ENCODE measurements at places on chromosomes 16 and 17. TPM values are rescaled to one million over a fixed set of nuclear protein-coding genes. Genes with fewer than 3 reads are reported as not detected.

GRCh38 chr16:4814046-4814445, 11.6 kb upstream of the ROGDI start:
- DNase-seq = no peak

DNA sequence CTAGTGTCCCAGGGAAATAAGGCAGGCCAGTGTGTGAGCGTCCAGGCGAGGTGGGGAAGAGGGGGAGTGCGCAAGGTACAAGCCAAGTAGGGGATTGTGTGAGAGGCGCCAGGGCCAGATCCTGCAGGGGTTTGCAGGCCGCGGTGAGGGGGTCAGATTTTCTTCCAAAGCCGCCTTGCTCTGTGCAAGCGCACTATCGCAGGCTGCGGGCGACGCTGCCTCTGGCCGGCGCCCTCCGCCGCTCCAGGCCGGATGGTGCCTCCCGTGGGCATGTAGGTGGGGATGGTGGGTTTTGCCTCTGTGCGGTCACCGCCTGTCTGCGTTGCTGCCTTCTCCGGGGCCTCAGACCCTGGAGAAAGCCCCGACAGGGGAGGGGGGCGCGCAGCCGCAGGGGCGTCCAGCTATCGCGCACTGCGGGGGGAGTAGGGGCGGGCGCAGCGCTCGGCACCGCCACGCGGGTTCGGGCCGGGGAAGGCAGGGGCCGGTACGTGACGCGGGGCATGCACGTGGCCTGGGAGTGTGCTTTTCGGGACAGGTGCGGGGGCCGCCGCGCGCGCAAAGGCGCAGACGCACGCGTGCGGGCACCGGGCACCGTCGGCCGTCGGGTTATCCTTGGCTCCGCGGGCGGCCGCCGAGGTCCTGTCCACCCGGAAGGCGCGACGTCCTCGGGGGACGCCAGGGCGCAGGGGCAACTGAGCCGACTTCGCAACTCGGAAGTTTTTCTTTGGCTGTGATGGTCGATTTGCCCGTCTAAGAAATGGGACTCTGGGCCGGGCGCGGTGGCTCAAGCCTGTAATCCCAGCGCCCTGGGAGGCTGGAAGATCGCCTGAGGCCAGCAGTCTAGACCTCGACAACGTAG, 1.1 kb upstream of the HAPSTR1 start:
- no peak for DNase-seq

The TNK1 gene
- 10.1 TPM for total RNA-seq

GRCh38 chr16:74813109-74813641, 38.6 kb upstream of the FA2H start:
- no peak for DNase-seq

DNA sequence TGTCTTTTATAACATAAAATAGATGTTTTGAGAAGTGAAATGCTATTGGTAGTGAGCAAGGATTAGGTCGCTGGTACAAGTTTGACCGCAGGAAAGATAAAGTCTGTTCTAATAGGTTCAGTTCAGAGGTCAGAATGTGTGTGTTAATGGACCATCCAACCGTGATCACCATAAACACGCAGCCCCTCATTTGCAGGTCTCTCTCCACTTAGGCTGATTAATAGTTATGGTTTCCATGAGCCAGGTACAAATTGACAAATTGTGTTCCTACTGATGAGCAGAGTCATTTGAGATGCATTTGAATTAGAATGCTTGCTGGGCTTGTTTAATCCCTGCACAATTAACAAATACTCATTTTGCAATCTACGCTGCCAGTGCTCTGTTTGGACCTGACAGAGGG, 318.1 kb upstream of the GOT2 start:
- DNase-seq = no peak

- DNase-seq = no peak
These were observed 10.8 kb downstream of the SMTNL2 start for GRCh38 chr17:4594931-4595684.

- no peak for DNase-seq
These were observed 12.1 kb upstream of the C16orf74 start for GRCh38 chr16:85762970-85763369.

DNA sequence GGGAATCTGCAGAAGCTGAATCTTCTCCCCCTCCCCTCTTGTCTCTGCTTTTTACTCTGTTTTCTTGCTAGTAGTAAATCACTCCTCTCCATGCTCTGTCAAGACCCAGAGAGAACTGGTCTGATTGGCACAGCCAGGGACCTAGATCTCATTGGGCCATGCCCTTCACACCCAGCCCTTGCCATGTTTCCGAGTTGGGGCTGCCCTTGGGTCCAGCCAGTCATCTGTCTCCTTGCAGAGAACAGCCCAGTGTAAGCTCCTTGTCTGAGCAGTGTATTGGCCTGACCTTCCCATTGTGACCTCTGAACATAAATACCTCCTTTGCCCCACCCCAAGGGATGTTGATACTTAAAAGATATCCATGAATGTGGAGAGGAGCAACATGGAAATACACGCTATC, 3.9 kb downstream of the MMP15 start:
- no peak for DNase-seq

The HP gene
- 4.7 TPM for total RNA-seq

- no peak for DNase-seq
These were observed 11.5 kb downstream of the CCL16 start for GRCh38 chr17:35969558-35970380.

DNA sequence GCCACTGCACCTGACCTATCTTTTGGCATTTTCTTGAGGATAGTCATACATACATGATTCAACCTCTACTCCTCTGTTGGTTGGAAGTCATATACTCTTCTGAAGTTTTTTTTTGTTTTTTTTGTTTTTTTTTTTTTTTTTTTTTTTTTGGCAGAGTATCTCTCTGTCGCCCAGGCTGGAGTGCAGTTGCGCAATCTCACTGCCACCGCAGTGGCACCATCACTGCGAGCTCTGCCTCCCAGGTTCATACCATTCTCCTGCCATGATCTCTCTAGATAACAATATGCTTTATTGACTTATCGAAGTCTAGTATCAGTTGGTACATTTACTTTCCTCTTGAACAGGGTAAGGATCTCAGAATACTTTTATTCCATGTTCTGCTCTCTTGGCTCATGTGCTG, 224.2 kb upstream of the WSCD1 start:
- no peak for DNase-seq

- no peak for DNase-seq
These were observed 32.0 kb upstream of the PLLP start for GRCh38 chr16:57316390-57317017.

The CLDN6 gene
- not detected for total RNA-seq

GRCh38 chr16:2205967-2206313, 686 bp downstream of the MLST8 start:
- no peak for DNase-seq

The EPOP gene
- total RNA-seq = 0.98 TPM

The WDR90 gene
- total RNA-seq = 34.9 TPM

- DNase-seq = no peak
These were observed 59.9 kb upstream of the CRISPLD2 start for GRCh38 chr16:84759906-84760305.

DNA sequence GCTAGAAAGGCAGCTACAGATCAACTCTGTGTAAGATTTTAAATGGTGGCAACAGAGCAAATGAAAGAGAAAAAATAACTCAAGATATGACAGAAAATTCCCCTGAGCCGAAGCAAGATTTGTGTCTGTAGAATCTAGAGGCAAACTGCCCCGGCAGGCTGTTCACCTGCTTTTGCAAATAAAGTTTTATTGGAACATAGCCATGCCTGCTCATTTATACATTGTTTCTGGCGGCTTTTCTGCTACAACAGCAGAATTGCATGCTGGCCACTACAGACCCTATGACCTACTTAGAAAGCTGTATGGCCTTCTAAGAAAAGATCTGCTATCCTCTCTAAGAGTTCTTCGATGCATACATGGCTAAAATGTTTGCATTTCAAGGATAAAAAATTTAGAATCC, 119.5 kb downstream of the SALL1 start:
- DNase-seq = no peak

The IL17C gene
- total RNA-seq = not detected

DNA sequence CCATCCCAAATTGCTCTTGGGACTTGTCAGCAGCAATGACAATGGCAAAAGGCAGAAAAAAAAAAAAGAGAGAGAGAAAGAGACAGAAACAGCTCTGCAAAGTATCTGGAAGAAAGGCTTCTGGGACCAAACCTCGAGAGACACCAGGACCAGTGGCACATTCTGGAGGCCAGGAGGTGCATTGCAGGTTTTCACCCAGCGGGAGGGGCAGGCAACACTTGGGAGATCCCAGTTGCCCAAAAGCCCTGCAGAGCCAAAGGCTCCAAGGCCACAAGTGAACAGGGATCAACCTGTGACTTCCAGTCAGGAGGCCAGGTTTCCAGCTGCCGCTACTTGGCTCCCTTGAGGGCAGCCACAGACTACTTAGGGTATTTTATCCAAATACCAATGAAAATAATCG, 110.8 kb upstream of the CDH5 start:
- DNase-seq = no peak

DNA sequence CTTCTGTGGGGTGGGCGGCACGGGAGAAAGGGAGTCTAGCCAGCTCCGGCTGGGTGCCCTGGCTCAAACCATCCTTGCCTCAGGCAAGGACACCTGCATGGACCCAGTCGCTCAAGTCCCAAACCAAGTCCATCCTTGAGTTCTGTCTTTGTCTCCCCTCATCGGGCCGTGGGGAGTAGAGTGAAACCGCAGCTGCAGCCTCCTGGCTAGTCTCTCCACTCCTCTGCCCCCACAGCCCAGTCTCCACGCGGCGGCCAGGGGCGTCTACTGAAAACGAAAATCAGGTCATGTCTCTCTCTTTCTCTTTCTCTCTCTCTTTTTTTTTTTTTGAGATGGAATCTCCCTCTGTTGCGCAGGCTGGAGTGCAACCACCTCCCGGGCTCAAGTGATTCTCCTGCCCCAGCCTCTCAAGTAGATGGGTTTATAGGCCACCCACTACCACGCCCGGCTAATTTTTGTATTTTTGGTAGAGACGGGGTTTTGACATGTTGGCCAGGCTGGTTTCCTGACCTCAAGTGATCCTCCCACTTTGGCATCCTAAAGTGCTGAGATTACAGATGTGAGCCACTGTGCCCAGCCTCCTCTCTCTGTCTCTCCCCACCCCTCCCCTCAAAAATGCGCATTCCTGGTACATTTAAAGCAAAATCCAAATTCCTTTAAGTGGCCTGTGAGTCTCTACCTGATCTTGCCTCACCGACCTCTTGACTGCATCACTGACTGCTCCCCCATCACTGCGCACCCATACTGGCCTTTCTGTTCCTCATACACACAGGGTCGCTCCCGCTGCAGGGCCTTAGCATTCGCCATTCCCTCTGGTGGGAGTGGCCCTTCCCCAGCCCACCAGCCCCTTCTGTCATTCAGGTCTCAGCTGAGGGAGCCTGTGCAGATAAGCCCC, 17.7 kb upstream of the RMI2 start:
- DNase-seq = no peak

GRCh38 chr17:6695051-6695450, 18.1 kb downstream of the SLC13A5 start:
- no peak for DNase-seq

DNA sequence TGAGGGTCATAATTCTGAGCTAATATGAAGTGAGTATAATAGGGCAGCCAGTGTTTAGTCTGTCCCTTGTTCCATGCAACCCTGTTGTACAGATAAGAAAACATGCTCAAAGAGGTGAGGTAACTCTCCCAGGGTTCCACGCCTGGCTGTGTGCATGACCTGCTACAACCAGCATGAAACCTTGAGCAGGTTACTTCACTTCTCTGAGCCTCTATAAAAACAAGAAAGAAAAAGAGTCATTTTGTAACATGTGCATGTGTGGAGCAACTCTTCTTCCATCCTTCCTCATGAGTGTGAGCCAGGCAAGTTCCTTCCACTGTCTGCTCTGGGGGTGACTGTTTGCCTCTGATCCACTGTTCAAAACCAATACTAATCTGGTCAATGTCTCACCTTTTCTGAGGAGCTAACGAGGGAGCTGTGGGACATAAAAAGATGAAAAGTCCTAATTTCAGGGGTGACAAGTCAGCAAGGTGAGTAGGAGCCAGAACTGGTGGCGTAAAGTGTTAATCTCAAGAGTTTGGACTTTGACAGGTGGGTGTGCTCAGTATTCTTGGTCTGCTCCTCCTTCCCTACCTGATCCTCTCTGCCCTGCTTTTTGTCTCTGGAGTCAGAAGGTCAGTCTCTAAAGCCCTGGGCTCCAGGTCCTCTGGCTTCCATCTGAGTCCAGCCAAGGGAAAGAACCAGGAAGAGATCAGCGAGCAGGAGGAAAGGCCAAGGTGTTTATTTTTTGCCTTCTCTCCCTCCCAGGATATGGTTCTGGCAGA, 21.5 kb downstream of the GFOD2 start:
- DNase-seq = no peak

- no peak for DNase-seq
These were observed 20.7 kb downstream of the ADAP2 start for GRCh38 chr17:30942308-30943079.

GRCh38 chr16:87764600-87765472, 950 bp downstream of the KLHDC4 start:
- DNase-seq = no peak

The FNDC8 gene
- not detected for total RNA-seq

DNA sequence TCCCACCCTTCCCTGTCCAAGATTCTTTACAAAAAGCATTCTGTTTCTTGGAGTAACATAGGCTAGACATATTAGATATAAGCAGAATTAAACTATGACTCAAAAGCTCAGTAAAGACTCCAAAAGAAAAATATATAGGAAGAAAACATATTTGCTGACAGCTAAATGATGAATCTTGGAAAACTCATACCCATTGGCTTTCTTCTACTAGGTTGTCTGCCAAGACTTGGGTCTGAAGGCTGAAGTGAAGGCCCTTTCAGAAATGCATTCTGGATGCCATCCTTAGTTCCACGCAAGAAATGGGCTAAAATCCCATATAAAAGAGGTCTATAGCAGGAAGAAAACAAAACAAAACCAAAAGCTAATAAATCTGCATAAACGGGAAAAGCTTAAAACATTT, 15.1 kb downstream of the CEP20 start:
- DNase-seq = no peak

The CCDC200 gene
- not detected for total RNA-seq

GRCh38 chr16:13957197-13958078, 37.5 kb downstream of the ERCC4 start:
- peak; percentile 94 for DNase-seq

DNA sequence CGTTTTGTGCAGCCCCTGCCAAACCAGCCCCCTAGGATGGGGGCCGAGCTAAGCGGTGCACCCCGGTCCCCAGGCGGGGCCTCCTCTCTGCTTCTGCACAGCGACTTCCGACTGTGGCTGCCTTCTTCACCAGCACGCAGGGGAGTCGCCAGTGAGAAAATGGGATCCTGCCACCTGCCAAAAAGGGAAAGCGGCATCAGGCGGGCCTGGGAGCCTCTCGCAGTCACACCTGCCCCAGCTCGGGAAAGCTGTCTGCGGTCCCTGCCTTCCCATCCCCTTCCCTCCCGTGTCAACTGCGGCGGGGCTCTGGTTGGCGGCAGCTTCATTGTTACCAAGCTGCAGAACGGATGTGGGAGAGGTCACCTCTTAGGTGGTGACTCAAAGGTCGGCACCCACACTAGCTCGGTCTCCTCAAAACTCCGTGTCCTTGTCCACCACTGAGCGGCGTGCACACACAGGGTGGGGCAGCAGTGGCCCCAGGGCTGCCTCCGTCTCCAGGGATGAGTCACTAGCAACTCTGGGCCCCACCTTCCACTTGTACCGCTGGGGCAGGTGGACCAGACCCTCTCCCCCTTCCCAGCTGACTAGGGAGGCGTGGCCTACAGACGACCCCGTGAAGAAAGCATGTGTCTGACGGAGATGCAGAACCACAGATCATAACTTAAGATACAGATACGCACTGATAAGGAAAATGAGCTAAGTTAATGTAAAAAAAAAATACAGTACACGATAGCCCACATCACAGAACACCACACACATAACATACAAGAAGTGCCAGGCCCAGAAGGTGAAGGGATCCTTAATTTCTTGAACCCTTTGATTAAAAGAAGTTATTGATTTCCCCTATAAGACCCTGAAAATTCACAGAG, 1.5 kb upstream of the PCYT2 start:
- no peak for DNase-seq

GRCh38 chr16:71625113-71625850, 702 bp upstream of the MARVELD3 start:
- no peak for DNase-seq

The LHX1 gene
- not detected for total RNA-seq

Data from vagina (tissue), 2 donors.